ENCODE measurements at places on chromosomes 6 and 20.

- DNase-seq = no peak
These were observed 122.1 kb downstream of the PDSS2 start for GRCh38 chr6:107337191-107337741.

DNA sequence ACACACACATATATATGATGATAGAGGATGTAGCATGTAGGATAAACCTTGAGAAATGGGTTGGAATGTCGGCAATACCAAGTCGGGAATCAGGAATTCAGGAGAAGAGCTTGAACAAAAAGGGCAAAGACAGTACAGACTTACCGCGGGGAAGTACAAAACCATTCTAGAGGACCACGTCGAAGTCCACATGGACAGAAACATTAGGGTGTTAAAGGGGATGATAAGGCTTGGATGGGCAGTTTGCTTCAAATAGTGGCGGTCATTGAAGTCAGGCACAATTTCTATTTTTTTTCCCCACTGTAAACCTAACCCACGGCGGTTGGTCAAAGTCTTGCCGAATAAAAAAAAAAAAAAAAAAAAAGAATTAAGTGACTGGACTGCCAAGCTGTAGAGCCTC is 766 bp upstream of the NUS1 start:
- no peak for DNase-seq

GRCh38 chr20:58707770-58708169 is 15.2 kb downstream of the NPEPL1 start:
- DNase-seq = no peak

GRCh38 chr6:36139431-36139830 is 9.1 kb downstream of the MAPK13 start:
- DNase-seq = peak; percentile 34

DNA sequence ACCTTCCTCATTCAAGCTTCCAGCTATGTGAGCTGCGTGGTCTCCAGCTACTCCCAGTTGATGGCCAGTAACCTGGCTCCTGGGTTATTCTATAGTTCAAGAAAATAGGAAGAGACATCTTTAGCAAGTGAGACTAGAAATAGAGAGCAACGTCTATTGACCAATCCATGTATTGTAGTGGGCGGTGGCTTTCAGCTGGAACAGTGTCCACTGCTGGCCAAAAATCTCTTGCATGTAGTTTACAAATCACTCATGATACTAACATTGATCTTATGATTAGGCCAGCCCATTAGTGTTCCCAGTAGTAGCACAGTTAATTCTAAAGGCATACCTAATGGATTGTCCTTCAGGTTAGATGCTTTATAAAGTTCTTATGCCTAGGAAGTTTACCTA is 58.9 kb upstream of the SCP2D1 start:
- no peak for DNase-seq

- no peak for DNase-seq
These were observed 30.7 kb downstream of the MDFI start for GRCh38 chr6:41668968-41669367.

GRCh38 chr20:59221707-59222252 is 58.2 kb downstream of the ZNF831 start:
- no peak for DNase-seq

DNA sequence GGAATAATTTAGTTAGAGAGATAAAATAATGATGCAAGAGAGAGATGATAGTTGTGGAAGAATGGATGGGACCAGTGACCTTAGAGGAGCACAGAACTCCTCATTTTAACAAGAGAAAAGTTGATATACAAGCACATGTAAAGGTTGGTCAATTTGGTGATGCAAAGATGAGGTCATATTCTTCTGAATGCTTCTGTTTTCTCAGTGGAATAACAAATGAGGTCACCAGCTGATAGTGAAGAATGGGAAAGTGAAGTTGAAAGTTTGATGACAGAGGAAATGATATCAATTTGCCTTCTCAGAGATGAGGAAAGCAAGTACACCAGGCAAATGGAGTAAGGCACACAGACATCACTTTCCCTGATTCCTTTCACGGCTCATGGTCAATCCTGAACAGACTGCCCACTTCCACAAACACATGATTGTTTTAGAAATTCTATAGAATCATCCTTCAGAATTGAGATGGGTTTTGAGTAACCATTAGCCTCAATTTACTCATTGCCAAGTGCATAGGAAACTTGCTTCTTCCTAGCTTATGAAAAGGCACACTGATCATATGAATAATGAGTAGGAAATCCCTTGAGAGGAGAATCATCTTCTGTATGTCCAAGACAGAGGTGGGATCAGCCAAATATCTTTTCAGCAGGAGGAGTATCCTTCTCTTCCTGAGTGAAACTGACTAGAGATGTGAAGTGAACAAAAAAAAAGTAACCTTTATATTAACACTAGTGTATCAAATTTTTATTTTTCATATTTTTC is 82.4 kb upstream of the TCF21 start:
- DNase-seq = no peak

DNA sequence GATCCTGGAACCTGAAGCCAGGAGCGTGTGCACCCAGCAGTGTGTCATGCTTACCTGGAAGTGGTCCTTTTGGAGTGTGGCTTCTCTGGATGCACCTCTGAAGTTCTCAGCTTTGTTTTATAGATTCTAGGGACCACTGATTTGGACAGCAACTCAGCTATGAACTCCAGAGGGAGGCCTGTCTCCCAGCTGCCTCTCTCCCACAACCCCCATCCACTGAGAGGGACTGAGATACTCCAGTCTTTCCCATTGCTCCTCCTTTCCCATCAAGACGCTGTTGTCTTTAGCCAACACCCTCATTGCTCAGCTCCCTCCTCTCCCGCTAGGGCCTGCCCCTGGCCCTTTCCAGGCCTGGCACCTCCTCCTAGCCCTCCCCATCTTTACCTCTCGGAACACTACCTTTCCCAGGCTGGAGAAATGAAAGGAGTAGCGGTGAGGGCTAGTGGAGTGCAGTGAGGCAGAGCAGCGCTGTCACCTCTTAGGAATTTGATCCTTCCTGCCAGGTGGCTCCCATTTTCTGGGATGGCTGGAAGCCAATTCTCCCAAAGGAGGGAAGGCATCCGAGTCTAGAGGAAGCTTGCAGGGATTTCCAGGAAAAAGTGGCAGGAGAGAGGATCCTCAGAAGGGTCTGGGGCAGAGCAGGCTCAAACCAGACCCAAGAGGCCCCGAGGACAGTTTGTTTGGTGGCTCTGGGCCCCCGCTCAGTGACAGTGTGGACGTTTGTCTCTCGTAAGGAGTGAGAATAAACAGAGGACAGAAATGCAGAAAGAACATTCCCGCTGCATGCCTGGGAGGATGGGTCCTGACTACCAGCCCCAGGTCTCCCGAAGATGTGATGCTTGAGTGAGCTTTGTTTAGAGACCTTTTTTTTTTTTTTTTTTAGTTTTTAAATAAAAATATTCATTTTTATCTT is at the start of gene LRRN4:
LRRN4 (minus strand) TSS at position 285 of the 913 bp plus-strand sequence. CDS start 1,261 bp downstream, outside the sequence.
- DNase-seq = no peak
